Activated naive CD4-positive, alpha-beta T cell (primary cell): ENCODE measurements at places on chromosomes 12 and 14.

DNA sequence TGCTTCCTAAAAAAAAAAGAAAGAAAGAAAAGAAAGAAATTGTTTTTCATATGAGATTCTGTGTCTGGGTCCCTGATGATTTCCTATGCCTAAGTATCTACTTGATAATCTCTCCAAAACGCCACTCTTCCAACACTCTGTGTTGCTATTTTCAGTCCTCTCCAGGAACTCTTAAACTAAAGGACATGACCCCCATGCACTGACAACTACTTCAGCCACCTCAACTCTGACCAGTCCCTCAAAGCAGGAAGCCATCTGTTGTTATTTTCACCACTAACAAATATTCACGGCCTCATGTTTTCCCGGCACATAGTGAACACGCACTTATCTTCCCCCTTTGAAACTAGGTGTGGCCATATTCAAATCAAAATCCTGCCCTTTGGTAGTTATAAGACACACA, 259.3 kb downstream of the PPFIA2 start:
- DNase-seq: no peak

DNA sequence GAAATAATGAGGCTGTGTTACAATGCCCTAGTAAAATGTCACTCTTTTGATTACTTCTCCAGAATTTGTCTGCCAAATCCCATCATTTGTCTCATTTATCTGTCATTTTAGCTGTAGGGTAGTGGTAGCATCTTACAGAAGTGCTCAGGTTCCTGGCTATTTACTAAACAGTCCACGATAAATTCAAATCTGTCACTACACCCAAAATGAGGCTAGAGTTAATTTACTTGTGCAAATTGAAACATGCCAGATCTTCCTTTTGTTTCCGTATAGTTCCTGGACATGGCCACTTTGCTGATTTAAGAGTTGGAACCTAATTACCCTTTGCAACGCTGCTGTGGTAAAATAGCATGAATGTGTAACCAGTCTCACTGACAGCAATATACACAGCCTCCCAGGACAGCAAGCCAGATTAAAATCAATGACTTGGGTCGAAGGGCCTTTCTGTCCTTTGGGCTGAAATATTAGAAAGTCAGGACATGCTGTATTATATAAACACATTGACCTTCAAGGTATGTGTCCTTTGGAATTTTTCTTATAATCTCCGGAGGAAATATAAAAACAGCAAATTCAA, 485.4 kb downstream of the MDGA2 start:
- no peak for DNase-seq

DNA sequence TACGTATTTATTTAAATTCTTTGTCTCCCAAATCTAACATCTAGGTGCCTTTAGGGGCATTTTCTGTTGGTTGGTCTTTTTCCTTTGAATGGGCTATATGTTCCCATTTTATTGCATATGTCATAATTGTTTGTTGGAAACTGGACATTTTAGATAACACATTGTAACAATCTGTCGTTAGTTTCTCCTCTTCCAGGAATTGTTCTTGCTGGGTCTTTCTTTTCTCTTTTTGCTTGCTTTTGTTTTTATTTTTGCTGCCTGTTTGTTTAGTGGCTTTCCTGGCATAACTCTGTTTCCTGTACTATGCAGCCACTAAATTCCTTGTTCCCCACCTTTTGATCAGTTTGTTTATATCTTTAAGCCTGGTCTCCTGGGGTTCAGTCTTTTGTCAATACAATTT, 244.3 kb upstream of the RTL1 start:
- no peak for DNase-seq

DNA sequence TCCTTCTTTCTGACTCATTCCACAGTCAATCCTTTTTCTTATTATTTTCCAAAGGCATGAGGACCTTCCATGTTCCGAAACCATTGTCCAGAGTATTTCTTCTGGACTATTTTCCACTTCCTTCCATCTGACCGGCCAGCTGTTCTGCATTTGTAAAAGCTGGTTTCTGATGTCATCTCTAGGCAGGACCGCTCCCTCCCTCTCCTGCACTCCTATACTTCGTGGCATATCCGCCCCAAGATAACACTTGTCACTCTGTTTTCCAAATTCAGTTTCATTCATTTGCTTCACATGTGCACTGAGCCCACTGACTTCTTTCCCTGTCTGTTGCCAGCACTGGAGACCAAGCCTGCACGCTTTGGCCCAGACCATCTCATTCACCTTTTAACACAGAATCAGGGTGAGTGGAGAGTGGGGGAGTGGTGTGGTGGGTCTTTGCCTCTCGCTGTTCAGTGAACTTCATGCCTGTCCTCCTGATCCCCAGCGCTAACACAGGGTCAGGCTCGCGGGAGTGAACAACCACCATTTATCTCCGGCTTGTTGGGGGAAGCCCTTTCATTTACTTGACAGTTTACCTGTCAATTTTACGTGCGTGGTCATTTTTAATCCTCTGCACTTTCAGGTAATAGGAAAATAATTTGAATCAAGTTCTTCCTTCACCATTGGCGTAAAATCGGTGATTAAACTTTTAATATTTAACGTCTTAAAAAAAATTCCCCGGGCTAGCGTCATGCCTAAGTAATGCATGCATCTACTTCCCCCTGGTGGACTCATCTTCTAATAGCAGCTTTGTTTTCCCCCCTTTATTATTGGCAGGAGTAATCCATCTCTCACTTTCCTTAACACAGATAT, 52.5 kb downstream of the C12orf75 start:
- no peak for DNase-seq

DNA sequence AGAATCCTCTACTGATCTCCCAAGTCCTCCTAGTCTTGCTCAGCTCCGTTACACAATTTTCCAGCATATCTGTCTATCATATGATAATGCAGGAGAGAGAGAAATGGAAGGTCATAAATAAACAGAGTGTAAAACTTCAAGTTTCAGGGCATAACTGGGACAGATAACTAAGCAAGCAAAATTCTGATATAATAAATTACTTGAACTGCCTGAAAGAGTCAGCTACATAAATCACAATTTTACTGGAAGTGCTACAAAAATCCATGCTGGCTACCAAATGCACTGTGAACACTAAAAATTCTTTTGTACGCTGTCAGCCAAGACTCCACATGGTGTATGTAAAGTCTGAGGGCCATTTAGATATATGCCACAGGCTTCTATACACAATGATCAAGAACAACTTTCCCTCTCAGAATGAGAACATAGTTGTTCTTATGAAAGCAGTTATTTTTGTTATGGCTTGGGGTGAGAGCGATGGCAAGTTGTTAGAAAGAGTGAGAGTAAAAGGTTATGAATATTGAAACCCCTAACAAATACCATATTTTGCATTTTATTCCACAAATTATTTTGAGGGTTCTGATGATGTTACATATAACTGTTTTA, 41.1 kb downstream of the GRIP1 start:
- DNase-seq: no peak

- DNase-seq: no peak
These were observed 46.9 kb upstream of the FAM181A start for GRCh38 chr14:93880021-93880820.

DNA sequence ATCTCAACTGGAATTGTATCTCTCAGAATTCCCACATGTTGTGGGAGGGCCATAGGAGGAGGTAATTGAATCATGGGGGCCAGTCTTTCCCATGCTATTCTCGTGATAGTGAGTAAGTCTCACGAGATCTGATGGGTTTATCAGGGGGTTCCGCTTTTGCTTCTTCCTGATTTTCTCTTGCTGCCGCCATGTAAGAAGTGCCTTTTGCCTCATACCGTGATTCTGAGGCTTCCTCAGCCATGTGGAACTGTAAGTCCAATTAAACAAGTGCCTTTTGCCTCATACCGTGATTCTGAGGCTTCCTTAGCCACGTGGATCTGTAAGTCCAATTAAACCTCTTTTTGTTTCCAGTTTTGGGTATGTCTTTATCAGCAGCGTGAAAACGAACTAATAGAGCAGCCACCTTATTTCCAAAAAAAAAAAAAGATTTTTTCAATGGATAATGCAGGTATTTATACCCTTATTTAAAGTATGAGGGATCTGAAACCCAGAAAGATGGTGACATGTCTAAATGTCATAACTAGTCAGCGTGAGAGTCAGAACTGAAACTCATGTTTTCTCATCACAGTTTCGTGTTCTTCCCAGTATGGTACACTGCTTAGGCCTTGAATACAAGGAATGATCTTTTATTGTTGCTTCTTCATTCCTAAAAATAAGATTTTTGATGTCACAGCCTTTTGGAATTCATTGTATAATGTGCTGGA, 89.6 kb downstream of the ERC1 start:
- DNase-seq: no peak

GRCh38 chr14:103273145-103273744, 60.8 kb upstream of the EIF5 start:
- no peak for DNase-seq

- DNase-seq: peak; percentile 19
These were observed 283.3 kb upstream of the PWP1 start for GRCh38 chr12:107402041-107403022.

DNA sequence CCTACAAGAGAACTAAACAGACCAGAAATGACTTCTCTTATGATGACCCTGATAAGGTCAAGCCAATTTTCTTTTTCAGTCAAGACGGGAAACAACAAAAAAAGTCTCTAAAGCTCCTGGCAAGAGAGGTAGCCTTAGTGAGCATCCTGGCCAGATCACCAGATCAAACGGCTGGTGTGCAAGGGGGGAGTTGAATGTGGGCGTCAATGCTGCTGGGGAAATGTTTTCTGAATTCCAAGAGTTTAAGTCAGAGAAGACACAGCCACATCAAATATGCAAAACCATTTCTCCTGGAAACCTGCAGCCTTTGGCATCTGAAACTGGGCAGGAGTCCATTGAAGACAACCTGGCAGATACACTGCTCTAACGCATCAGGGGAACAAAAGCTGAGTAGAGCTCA, 16.0 kb upstream of the SELPLG start:
- DNase-seq: no peak

DNA sequence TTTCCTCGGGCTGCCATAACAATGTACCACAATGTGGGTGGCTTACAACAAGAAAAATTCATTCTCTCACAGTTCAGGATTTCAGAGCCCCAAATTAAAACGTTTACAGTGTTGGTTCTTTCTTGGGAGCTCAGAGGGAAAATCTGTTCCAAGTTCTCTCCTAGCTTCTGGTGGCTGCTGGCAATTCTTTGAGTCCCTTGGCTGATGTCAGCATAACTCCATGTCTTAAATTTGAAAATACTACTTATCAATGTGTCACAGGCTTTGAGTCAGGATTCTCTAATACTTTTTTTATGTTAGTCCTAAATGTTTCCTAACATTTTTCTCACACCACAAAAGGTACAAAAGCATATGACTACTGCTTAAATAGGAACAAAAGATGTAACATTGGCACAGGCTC, 198.4 kb upstream of the ATXN7L3B start:
- no peak for DNase-seq

DNA sequence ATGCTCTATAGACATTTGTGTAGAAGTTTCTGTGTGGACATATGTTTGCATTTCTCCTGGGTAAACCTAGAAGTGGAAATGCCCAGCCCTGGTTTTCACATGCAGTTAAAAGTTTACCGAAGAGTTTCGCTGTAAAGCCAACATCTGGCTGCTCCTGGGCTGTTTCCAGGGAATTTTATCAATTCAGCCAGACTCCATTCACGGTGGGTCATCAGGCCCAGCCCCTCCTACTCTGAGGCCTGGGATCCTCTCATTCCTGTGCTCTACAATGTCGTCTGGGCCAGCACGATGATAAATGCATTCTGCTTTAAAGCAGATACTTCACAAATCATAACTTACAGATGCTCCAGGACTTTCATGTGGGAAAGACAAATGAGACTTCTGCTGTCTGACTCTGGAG, 7.1 kb downstream of the NUAK1 start:
- no peak for DNase-seq

GRCh38 chr14:78644824-78645559, 474.8 kb downstream of the NRXN3 start:
- no peak for DNase-seq

DNA sequence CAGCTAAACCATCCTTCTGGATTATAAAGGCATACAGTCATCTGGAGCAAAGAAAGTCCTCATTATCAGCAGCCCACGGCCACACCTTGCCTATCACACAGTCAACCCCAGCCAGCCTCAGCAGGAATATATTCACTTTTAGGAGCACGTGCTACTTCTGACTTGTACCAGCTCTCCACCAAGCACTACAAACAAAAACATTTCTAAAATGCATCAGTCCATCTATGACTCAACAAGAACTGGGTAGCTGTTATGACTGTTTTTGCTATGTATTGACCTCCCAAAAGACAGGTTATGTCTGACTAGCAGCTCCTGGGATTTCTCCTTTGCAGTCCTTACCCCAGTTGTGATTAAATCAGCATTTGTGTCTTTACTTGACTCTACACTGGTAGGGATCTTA, 31.2 kb downstream of the NUAK1 start:
- no peak for DNase-seq

- no peak for DNase-seq
These were observed 891 bp downstream of the SPRYD4 start for GRCh38 chr12:56469007-56469930.
